ENCODE measurements at places on chromosomes 12 and 14. TPM values are rescaled to one million over a fixed set of nuclear protein-coding genes. Genes with fewer than 3 reads are reported as not detected.

The AGAP2 gene
- 1.1 TPM for polyA plus RNA-seq

GRCh38 chr14:52048116-52048515, 20.7 kb downstream of the NID2 start:
- DNase-seq = no peak
- no peak overlapping the region for H3K27ac ChIP-seq
- H3K4me1 ChIP-seq = peaks cover 2% of the 10 kb centered on the region
- H3K4me3 ChIP-seq = no peak overlapping the region
- H3K27me3 ChIP-seq = no peaks in the 10 kb centered on the region

DNA sequence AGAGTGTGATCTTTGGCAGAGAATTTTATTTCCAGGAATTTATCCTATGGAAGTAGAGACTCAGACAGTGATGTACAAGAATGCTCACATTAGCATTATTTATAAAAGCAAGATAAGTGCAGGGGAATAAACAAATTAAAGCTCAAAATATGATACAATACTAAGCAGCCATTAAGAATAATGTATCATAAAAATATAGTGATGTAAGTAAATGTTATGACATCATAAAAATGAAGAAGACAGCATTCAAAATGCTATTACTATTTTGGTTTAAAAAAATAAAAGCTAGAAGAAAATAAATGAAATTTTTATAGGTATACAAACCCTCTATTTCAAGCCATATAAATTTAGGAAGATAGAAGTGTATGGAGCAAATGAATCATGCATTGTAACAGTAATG, 17.1 kb downstream of the PLCZ1 start:
- H3K27me3 ChIP-seq = no peaks in the 10 kb centered on the region
- no peak overlapping the region for H3K27ac ChIP-seq
- no peaks in the 10 kb centered on the region for H3K36me3 ChIP-seq
- H3K4me3 ChIP-seq = no peak overlapping the region
- no peaks in the 10 kb centered on the region for H3K4me1 ChIP-seq

The GPRC5D gene
- 1.4 TPM for polyA plus RNA-seq

DNA sequence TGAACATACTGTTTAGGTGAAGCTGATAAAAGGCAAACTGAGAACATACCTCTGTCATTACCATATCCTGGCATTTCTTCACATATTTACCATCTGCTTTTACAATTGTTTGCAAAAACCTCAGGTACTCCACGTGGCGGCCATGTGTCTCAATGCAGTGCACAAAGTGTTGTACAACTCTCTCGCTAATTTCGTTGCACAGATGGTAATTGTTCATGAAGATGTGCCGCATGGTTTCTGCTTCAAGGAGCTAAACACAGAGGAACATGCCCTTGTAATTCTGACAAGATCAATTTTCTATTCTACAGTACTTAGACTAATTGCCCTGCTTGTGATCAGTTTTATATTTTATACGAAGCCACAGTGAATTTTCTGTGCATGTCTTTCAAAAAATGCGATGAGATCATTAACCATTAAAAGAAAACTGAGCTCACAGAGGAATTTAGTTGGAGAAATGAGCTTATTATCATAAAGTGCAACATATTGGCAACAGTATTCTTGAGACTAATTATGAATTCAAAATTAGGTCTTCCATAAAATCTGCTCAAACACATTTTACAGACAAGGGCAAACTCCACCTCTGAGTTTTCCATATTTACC, 233.8 kb downstream of the ITPR2 start:
- DNase-seq = peak; percentile 2
- no peak overlapping the region for H3K27ac ChIP-seq
- H3K4me3 ChIP-seq = no peak overlapping the region
- H3K27me3 ChIP-seq = no peaks in the 10 kb centered on the region
- no peaks in the 10 kb centered on the region for H3K36me3 ChIP-seq

DNA sequence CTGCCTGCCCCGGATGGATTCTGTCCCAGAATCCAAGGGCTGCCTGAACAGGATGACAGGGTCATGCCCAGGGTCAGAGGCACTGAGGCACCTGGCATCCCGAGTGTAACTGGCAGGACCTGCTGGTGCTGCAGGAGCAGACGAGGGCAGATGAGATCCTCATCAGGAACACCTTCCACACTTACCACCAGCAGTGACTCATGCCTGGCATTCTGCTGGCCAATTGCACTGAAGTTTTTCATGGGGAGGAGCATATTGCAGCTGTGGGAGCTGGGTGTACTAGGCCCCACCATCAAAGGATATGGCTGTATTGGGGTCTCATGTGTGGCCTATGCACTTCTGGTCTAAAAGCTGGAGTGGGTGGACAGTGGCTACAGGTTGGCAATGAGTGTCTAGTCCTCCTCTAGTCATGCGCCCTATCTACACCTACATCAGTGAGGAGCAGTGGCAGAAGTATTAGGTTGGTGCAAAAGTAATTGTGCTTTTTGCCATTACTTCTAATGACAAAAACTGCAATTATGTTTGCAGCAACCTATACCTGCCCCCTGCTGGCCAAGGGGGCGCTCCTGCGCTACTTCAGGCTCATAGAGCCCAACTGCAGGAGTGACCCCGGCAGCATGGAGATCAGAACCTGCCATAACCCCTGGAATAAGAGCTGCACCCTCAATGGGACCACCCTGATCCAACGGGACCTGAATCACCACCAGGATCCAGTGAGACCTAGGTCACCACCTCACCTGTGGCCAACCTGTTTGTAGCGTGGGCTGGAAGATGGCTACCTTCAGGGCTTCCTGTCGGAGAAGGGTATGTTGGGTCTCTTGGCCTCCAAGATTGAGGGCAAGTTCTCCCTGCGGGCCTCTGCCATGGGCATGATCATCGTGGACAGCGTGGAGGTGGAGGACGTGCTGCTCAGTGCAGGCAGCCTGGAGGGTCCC, 8.0 kb upstream of the C12orf42 start:
- H3K4me1 ChIP-seq = no peaks in the 10 kb centered on the region
- peak; percentile 10 for DNase-seq
- H3K4me3 ChIP-seq = no peak overlapping the region
- peaks cover 7% of the 10 kb centered on the region for H3K27me3 ChIP-seq
- no peaks in the 10 kb centered on the region for H3K36me3 ChIP-seq
- no peak overlapping the region for H3K27ac ChIP-seq

The GPHN gene
- polyA plus RNA-seq = 10.0 TPM

GRCh38 chr12:32821710-32822109, 66.0 kb upstream of the YARS2 start:
- no peak overlapping the region for H3K27ac ChIP-seq
- DNase-seq = no peak
- no peak overlapping the region for H3K4me3 ChIP-seq
- H3K36me3 ChIP-seq = peaks cover 2% of the 10 kb centered on the region
- H3K27me3 ChIP-seq = no peaks in the 10 kb centered on the region

DNA sequence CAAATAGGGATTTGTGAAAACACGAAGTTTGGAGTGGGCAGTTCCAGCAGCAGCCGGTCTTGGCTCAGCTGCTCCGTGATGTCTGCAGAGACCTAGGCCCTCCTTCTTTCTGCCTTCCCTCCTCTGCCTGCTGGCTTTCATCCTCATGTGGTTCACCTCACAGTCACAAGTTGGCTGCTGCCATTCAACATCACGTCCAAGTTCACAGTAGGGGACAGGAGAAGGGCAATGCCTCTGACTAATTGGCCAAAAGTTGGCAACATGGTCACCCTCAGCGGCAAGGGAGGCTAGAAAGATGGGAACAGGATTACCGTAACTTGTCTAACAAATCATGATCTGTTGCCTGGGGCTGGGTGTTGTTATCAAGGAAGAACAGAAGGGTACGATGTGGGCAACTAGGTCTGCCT, 7.8 kb upstream of the CACNA2D4 start:
- H3K27ac ChIP-seq = no peak overlapping the region
- no peaks in the 10 kb centered on the region for H3K4me1 ChIP-seq
- no peak overlapping the region for H3K4me3 ChIP-seq
- H3K36me3 ChIP-seq = no peaks in the 10 kb centered on the region

The ATXN3 gene
- 6.8 TPM for polyA plus RNA-seq

The SIX6 gene
- polyA plus RNA-seq = not detected

The LRRIQ1 gene
- polyA plus RNA-seq = not detected

DNA sequence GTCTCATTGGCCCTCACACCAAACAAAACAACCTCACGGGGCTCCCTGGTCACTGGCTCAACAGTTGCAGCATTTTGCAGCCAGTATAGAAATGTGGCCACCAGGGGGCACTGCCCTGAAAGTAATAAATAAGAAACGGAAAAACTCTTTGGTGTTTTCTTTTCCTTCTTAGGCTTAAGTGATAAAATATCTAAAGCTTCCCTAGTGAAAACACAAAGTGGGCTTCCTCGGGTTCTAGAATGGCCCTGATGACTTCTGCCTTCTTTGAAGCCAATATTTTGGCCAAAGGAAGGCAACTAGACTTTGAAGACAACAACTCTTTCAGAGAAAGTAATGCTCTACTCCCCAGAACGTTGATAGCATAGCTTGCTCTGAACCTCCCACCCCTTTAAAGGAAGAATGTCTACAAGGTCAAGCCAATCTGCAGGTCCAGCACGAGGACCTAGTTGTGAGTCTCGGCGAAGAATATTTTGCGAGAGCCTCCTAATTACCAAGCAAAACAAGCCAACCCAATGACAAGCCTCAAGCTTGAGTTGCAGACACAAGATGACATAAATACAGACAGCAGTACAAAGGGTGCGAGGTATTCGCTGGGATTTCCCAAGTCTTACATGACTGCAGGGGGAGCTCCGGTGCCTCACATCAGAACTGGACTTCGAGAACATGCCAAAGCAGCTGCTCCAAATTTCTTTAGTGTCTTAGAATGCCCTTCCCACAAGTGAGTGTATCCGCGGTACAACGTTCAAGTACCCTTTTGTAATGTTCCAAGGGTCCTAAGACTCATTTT, 2.6 kb downstream of the ITPK1 start:
- H3K27me3 ChIP-seq = no peaks in the 10 kb centered on the region
- DNase-seq = peak; percentile 87
- peaks cover 30% of the 10 kb centered on the region for H3K4me1 ChIP-seq
- peak overlapping the region; percentile 95 for H3K27ac ChIP-seq
- no peaks in the 10 kb centered on the region for H3K36me3 ChIP-seq

The IRAK3 gene
- polyA plus RNA-seq = 4.0 TPM

The RHOJ gene
- 0.45 TPM for polyA plus RNA-seq

- DNase-seq = no peak
- H3K27ac ChIP-seq = no peak overlapping the region
- H3K4me1 ChIP-seq = no peaks in the 10 kb centered on the region
- no peak overlapping the region for H3K4me3 ChIP-seq
- H3K27me3 ChIP-seq = no peaks in the 10 kb centered on the region
- H3K36me3 ChIP-seq = no peaks in the 10 kb centered on the region
Observed at GRCh38 chr12:93583627-93584392, 11.3 kb downstream of the SOCS2 start.

The ACSM4 gene
- not detected for polyA plus RNA-seq

DNA sequence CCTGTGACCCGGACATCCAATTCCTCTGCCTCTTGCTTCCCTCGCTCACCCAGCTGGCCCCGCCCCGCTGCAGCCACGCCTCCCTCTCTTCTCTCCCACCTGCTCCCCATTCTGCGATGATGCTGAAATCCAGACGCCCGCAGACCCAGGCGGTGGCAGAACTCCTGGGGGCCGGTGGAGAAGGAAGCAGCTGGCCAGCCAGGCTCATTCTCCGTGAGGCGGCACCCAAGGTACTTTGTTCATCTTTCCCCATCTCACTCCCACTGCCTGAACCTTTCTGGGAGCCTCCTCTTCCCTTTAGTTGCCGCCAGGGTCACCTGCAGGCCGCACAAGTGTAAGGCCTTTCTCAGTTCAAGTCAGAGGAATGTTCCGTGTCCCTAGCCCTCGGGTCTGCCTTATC, 35.7 kb downstream of the FOXN4 start:
- H3K27me3 ChIP-seq = no peaks in the 10 kb centered on the region
- no peak overlapping the region for H3K27ac ChIP-seq
- H3K4me3 ChIP-seq = no peak overlapping the region
- no peaks in the 10 kb centered on the region for H3K4me1 ChIP-seq
- no peak for DNase-seq
- peaks cover 2% of the 10 kb centered on the region for H3K36me3 ChIP-seq

- no peak for DNase-seq
- no peaks in the 10 kb centered on the region for H3K4me1 ChIP-seq
- no peak overlapping the region for H3K27ac ChIP-seq
- no peaks in the 10 kb centered on the region for H3K36me3 ChIP-seq
Observed at GRCh38 chr12:18849761-18850160, 111.8 kb downstream of the CAPZA3 start.

DNA sequence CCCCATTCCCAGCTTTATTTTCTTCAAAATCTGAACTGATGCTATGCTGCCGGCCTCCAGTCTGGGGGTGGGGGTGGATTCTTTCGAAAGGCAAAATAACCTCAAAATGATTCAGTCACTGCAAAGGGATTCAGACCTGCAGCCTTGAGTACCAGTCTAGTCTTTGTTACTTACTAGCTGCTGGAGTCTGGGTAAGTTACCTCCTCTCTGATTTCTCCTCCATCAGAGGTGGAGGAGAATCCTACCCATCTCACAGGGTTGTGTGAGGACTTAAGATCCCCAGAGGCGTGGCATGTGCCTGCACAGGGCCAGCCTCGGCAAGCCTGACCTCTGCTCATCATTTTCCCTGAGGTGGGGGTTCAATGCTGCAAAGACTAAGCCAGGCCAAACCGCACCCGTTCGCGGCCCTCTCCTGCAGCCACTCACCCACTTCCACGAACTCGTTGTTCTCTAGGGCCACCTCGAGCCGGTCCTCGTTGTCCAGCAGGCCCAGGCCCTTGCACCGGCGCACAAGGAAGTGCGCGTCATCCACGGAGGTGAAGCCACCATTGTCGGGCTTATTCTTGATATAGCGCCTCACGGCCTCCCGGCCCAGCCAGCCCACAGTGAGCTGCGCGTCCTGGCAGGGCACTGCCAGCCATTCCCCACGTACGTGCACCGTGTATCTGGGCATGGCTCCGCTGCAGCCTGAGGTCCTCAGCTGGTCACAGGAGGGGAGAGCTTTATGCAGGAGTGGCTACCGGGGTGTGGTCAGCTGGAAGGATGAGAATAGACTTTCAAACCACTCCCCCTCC, 709 bp downstream of the HAL start:
- H3K36me3 ChIP-seq = no peaks in the 10 kb centered on the region
- no peak for DNase-seq
- H3K27ac ChIP-seq = no peak overlapping the region
- H3K4me1 ChIP-seq = peaks cover 4% of the 10 kb centered on the region
- no peaks in the 10 kb centered on the region for H3K27me3 ChIP-seq

The SARNP gene
- 89.8 TPM for polyA plus RNA-seq

- no peaks in the 10 kb centered on the region for H3K36me3 ChIP-seq
- H3K27ac ChIP-seq = no peak overlapping the region
- no peak for DNase-seq
- H3K27me3 ChIP-seq = no peaks in the 10 kb centered on the region
Observed at GRCh38 chr14:69335371-69335771, 62.7 kb downstream of the ERH start.

The HAL gene
- 1.1 TPM for polyA plus RNA-seq

DNA sequence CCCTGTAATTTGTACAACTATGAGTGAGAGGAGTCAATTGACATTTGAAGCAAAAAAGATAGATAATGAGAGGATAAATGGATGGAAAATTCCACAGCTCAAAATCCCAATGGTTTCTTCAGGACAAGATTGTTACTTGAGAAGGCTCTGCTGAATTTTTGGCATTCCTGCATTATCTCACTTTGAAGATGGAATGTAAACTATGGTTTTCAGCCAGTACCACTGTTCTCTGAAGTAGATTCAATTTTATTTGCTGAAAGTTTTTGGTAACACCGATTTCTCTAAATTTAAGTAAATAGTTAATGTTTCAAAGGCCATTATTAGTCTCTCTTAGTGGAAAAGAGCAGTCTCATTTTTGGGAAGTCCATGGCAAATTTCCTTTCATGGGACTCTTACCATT, 121.9 kb upstream of the SLC38A2 start:
- DNase-seq = no peak
- H3K4me1 ChIP-seq = no peaks in the 10 kb centered on the region
- no peaks in the 10 kb centered on the region for H3K36me3 ChIP-seq

All from small intestine (tissue), 16 donors.